ENCODE measurements at places on chromosomes 7 and 10.

GRCh38 chr7:25454562-25455041 is 226.3 kb upstream of the NPVF start:
- no peak for DNase-seq

DNA sequence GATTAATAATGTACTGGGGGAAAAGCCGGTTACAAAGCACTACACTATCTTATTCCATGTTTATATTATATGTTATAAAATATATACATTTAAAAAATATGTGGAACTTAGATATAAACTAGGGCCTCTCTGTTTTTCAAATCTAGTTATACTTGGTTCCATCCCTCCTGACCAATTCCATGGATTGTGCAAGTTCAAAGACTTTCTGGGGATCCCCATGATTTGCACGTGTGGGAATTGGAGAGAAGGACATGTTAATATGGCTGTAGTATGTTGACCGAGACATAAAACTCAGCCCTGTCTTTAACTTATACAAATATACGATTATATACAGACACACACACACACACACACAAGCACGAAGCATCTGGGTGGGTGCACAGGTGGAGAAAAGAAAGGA is 18.8 kb upstream of the ECHDC3 start:
- no peak for DNase-seq

DNA sequence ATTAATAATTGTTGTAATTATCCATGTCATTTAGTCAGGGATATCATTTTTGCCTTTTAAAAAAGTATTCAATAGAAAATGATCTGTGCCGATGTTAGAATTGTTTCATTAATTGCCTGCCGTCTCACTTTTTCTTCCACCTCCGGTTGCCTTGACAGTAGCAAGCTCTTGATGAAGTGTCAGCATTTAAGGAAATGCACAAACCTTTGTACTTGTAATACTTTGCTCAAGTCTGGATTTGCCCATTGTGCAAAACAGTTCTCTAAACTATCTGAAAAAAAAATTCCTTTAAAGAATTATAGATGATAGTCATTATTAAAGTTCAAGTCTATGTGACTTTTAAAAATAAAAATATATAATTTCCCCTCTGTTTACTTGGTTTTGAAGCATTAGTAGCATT is 619.7 kb downstream of the GATA3 start:
- no peak for DNase-seq

- no peak for DNase-seq
Observed at GRCh38 chr10:96996275-96996965, 164.3 kb downstream of the LCOR start.

- DNase-seq, result no peak
Observed at GRCh38 chr10:71158902-71159301, 53.5 kb upstream of the UNC5B start.

DNA sequence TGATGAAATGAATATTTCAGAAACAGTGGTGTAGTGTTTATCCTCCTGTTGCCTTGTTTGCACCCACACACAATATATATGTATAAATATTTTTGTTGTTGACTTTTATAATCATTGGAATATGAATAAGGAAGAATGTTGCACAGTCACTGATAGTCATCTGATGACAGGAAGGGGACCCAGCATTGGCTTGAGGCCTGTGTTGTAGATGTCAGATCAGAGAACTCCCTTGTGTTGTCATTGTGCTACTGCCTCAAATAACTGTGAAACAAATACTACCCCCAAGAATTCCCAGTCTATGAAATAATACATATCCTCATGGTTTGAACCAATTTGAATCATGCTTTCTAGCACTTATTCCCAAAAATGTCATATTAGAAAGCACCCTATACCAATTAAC is 84.0 kb downstream of the NRG3 start:
- DNase-seq, result no peak

- DNase-seq, result no peak
Observed at GRCh38 chr7:117937753-117938483, 64.7 kb upstream of the CTTNBP2 start.

- DNase-seq, result no peak
Observed at GRCh38 chr10:79025199-79025832, 43.5 kb upstream of the ZMIZ1 start.

- no peak for DNase-seq
Observed at GRCh38 chr7:24299192-24299591, 15.2 kb downstream of the NPY start.

DNA sequence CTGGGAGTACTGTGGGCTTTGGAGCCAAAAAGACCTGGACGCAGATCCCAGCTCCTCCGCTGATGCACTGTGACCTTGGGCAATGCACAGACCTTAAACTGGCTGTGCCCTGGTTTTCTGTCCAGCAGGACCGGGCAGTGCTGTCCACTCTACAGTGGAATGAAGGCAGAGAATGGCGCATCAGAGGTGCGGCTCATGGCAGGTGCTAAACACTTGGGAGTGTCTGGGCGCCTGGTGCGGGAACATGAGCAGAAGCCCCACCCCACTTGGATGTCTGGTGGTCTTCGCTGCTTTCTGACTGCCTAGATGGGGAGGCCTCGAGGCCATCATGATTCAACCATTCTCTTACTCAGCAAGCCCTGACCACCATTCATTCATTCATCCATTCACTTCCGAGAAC is 153.7 kb downstream of the GRK5 start:
- DNase-seq, result no peak

GRCh38 chr10:107546284-107546683 is 381.8 kb upstream of the SORCS1 start:
- DNase-seq, result no peak

DNA sequence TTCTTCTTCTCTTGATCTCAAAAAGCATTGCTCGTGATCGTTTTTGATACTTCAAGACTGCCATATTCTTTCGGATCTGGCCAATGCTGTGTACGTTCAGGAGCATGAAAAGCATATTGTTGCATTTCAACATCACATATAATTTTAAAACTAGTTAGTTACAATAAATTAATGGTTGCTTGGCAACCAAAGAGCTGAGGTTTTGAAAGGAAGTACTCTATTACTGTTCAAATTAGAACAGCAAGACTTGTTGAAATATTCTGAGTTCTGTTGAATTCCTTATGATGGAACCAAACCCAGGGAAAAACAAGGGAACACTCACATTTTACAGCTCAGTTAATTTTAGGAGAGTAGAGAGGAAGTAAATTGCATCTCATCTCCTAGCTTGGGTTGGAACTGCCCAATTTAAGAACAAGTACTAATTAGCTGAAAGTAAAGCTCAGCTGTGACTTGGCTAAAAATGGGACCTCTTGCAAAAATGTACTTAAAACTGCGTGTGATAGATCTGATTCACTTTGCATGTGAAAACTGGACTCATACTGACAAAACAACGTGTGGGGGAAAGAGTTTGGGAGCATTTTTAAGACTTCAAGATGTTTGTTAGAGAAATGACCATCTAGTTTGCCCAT is 21.2 kb downstream of the OR9A2 start:
- no peak for DNase-seq

DNA sequence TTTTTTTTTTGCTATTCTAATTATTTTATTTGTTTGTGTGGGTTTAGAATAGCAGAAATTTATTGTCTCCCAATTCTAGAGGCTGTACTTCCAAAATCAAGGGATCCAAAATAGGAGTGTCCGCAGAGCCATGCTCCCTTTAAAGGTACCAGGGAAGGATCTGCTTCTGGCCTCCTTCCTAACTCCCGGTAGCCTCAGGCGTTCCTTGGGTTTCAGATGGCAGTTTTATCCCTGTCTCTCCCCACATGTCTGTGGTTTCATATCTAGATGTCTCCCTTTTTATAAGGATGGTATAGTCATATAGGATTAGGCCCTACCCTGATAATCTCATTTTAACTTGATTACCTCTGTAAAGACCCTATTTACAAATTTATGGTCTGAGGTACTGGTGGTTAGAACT is 48.4 kb downstream of the BMPR1A start:
- no peak for DNase-seq

Data from amniotic stem cell (primary cell).